HT1080 (cell line): ENCODE measurements at places on chromosomes 6 and 20. TPM values are rescaled to one million over a fixed set of nuclear protein-coding genes. Genes with fewer than 3 reads are reported as not detected.

The RIN2 gene
- total RNA-seq = 65.7 and 66.1 TPM in 2 replicates

The PLN gene
- not detected in 2 replicates for total RNA-seq

The ADGRF4 gene
- 0.97 and 1.8 TPM in 2 replicates for total RNA-seq

The IMPG1 gene
- total RNA-seq = not detected in 2 replicates

The SNX21 gene
- total RNA-seq = 38.5 and 39.6 TPM in 2 replicates

The HLA-DMA gene
- 3.4 and 3.9 TPM in 2 replicates for total RNA-seq

The RBM38 gene
- 16.9 and 23.9 TPM in 2 replicates for total RNA-seq

The TUBB2B gene
- total RNA-seq = 0.10 TPM in 1 of 2 replicates, not detected in the other

The NDUFAF4 gene
- 45.9 and 47.6 TPM in 2 replicates for total RNA-seq

The PABPC1L gene
- 7.4 and 8.0 TPM in 2 replicates for total RNA-seq

The USP49 gene
- total RNA-seq = 0.57 and 2.1 TPM in 2 replicates

The FAM83C gene
- not detected in 2 replicates for total RNA-seq

The MDFI gene
- total RNA-seq = 40.3 and 45.8 TPM in 2 replicates

The KIF25 gene
- not detected in 2 replicates for total RNA-seq

The CCN6 gene
- not detected in 2 replicates for total RNA-seq

The ALDH8A1 gene
- total RNA-seq = 0.03 and 0.13 TPM in 2 replicates

The ENPP4 gene
- 0.03 TPM in 1 of 2 replicates, not detected in the other for total RNA-seq

The SFT2D1 gene
- 49.7 and 67.1 TPM in 2 replicates for total RNA-seq

The C20orf204 gene
- 0.42 and 0.50 TPM in 2 replicates for total RNA-seq

The PTPRK gene
- total RNA-seq = 51.7 and 102 TPM in 2 replicates

The MOCS3 gene
- total RNA-seq = 12.5 and 15.1 TPM in 2 replicates

The SIRPB1 gene
- total RNA-seq = 0.16 and 1.0 TPM in 2 replicates

The LSM14B gene
- total RNA-seq = 35.6 and 39.7 TPM in 2 replicates

The C20orf96 gene
- total RNA-seq = 0.23 and 0.50 TPM in 2 replicates

The WFDC12 gene
- total RNA-seq = not detected in 2 replicates

The TNF gene
- not detected in 2 replicates for total RNA-seq

The CDH22 gene
- not detected in 2 replicates for total RNA-seq

The LY6G6F gene
- total RNA-seq = not detected in 2 replicates

The LY6G6C gene
- total RNA-seq = not detected in 2 replicates

The PAK5 gene
- total RNA-seq = not detected in 2 replicates

The CST4 gene
- total RNA-seq = not detected in 2 replicates

The ZNFX1 gene
- total RNA-seq = 34.1 and 37.4 TPM in 2 replicates

The GSTA1 gene
- total RNA-seq = not detected in 2 replicates

The KCNG1 gene
- 56.9 and 65.0 TPM in 2 replicates for total RNA-seq

The LCA5 gene
- 0.33 and 0.37 TPM in 2 replicates for total RNA-seq

The SPAG4 gene
- total RNA-seq = 0.30 and 0.59 TPM in 2 replicates

The HTR1E gene
- total RNA-seq = not detected in 2 replicates

The FAM217A gene
- not detected in 2 replicates for total RNA-seq

The KCNK5 gene
- not detected in 2 replicates for total RNA-seq

The LIN28B gene
- 2.3 and 2.5 TPM in 2 replicates for total RNA-seq

The FANCE gene
- 15.5 and 16.0 TPM in 2 replicates for total RNA-seq

The UST gene
- total RNA-seq = 12.4 and 14.0 TPM in 2 replicates

The FHL5 gene
- not detected in 2 replicates for total RNA-seq

The MUCL3 gene
- total RNA-seq = not detected in 2 replicates

The SMPDL3A gene
- 6.1 and 8.4 TPM in 2 replicates for total RNA-seq

The PBOV1 gene
- not detected in 2 replicates for total RNA-seq

The BPIFB2 gene
- not detected in 2 replicates for total RNA-seq
